DMS53 (cell line): ENCODE measurements at places on chromosomes 12 and 14.

GRCh38 chr12:103632554-103633216, 45.6 kb downstream of the STAB2 start:
- peak; percentile 92 for DNase-seq

DNA sequence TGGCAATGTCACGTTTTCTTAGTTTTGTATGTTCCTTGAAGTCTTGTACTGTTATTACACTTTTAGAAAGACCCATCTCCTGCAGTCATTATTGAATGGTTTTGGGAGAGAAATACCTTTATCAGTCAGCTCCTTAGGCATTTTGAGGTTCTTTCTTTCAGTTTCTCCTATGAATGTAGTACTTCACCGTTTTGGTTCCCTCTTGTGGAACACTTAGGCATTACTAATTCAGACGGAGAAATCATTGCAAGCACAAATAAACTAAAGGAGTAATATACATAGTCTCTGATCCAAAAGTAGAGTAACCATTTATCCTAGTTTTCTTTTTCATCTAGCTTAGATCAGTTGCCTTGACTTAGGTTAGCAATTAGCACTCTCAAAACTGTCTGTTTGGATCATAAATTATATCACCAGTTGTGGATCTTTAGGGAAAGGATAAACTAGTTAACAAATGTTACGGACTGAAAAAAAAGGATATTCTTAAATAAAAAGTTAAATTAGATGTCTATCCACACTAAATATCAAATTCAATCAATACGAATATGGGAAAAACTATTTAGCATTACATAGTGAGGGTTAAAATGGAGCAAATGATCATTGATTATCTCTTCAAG, 1538.3 kb upstream of the SEL1L start:
- peak; percentile 60 for DNase-seq

GRCh38 chr14:65329911-65330310, 82.6 kb upstream of the FUT8 start:
- no peak for DNase-seq

- DNase-seq: no peak
Observed at GRCh38 chr12:124216966-124217365, 77.9 kb upstream of the RFLNA start.

DNA sequence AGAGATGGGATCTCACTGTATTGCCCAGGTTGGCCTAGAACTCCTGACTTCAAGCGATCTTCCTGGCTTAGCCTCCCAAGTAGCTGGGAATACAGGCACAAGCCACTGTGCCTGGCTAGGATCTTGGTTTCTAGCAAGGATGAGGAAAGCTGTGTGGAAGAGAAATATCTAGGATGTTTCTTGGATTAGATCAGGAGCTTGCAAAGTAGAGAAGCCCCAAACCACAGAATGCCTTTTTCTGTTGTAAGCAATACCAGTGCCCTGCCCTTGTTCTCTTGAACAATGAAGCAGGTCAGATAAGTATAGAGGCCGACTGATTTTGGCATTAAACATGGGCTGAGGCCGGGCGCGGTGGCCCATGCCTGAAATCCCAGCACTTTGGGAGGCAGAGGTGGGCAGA, 44.3 kb upstream of the STRN3 start:
- DNase-seq: no peak

DNA sequence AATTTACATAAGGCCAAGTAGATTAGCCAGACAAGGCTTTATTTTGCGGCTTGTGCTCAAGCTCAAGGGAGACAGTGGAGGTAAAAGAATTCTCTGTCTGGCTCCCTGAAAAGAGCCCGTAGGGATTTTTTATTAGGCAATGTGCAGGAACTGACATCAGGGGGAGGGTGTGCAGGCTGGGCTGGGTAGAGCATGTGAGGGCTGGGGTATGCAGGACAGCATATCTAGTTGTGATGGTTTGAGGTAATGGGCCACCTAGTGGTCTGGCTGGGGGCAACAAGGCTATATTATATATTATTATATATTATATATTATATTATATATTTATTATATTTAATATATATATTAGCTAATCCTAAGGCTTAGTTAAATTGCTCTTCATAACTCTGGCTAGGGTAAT, 102.1 kb downstream of the TMEM117 start:
- DNase-seq: peak; percentile 56
